Kidney tubule cell (primary cell): ENCODE measurements at places on chromosomes 16 and 17.
A peak's percentile ranks its signal among the peaks of the same experiment; 100 is the strongest.

- DNase-seq = no peak
Measured at GRCh38 chr16:4345836-4346781, 5.0 kb downstream of the PAM16 start.

GRCh38 chr17:2181206-2181896 is 122.2 kb downstream of the SMG6 start:
- no peak for DNase-seq

- DNase-seq = peak; percentile 56
Measured at GRCh38 chr16:56673921-56674320, 4.3 kb downstream of the MT1H start.

DNA sequence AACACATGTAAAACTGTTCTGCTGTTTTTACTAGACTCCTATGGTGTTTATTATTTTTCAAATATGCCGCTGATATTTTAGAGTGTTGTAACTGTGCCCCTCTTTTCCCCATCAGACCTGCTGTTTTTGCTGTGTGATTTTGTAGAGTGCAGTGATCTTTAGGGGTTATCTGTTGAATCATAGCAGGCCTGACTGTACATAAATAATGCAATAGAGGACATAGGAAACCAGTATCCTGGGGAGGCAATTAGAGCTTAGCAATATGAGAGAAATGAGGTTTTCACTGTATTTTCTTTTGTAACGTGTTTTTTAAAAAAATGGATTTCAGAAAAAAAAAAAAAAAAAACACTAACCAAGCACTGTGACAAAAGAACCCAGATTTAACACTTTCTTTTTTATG is 662.2 kb downstream of the TOX3 start:
- no peak for DNase-seq

DNA sequence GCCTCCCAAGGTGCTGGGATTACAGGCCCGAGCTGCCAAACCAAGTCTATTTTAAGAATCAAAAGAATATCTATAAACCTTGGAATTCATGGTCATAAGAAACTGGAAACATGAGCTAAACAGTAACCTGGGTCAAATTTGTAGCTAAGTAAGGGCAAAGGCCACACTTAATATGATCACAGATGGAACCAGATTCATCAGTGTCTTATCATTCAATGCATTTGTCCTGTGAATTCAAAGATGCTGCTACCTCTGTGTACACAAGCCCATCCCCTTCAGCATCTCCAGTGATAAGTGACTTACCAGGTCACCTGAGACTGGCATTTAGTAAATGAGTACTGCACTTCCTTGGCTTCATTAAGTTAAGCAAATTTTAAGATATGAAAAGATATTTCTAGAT is 108.1 kb downstream of the SSH2 start:
- no peak for DNase-seq

DNA sequence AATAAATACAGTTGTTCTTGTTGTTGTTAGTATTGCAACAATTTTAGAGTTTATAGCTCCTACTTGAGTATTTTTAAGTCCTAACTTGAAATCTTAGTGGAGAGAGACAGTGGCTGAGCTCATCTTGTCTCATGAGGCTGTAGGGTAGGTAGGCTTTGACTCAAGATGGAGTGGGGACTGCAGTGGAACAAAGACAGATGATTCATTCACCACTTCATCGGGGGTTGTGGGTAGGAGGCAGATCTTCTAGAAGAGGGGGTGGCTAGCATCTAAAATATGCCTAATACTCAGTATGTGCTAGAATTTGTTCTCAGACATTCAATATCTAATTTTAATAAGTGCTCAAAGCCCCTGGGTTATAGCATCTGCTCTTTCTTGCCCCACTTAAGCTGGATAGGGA is 13.1 kb upstream of the MMD start:
- DNase-seq = peak; percentile 68

DNA sequence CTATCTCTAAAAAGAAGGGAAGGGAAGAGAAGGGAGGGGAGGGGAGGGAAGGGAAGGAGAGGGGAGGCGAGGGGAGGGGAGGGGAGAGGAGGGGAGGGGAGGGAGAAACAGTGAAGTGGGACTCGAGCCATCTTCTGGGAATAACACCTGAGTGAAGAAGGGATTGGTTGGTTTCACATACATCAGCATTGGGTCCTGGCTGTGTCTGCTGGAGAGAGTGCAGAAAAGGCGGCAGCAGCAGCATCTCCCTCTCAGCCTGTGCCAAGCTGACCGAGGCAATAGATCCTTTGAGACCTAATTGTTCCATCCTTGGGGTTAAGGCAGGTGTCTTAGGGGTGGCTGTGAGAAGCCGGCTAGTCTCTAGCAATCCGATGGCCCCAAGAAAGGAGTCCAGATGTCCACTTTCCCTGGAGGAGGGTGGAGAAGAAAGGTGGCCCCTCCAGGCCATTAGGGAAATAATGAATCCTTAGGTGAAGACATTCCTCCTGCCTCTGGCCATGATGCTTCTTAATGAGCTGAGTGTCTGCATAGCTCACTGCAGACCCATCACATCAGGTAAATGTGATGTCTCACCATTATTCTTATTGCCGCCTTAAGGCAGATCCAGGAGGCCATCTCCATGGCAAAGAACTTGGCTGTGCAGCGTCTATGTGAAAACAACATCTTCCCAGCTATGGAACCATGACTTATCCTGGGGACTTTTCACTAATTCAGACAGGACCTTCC is 71.6 kb downstream of the WIPI1 start:
- no peak for DNase-seq

- DNase-seq = peak; percentile 27
Measured at GRCh38 chr17:32943647-32944191, 15.8 kb downstream of the TMEM98 start.

DNA sequence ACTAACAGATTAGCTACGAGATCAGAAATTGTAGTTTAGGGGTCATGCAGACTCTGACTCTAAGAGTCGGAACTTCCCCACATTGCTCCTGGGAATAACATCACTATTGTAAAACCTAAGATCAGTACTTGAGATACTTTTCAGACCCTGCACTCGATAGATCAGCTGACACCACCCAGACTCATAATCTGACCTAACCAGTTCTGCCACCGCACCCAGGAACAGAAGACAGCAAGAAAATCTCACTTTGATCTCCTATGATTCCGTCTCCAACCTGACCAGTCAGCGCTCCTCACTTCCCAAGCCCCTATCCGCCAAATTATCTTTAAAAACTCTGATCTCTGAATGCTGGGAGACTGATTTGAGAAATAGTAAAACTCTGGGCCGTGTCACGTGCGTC is 27.2 kb upstream of the ASGR2 start:
- DNase-seq = no peak

GRCh38 chr16:72511171-72511570 is 339.2 kb upstream of the PMFBP1 start:
- no peak for DNase-seq

- no peak for DNase-seq
Measured at GRCh38 chr17:10758062-10758461, 28.2 kb upstream of the TMEM220 start.

GRCh38 chr17:48451489-48451888 is 21.5 kb upstream of the SKAP1 start:
- no peak for DNase-seq

DNA sequence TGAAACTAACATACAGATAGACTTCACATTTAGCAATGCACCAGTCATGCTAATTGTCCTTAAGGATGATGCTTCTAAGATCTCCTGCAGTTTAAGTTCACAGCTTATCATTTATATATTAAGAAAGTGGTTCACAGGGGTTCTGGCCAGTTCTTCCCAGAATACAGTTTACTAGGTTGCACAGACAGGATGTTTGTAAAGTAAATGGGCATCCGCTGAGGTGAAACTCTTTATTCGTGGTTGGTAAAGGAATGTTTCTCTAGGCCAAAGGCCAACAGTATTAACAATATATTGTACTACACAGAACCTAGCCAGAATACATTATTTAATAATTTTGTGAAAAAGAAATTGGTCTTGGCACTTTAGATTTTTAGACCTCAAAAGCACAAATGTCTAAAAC is 1427.3 kb downstream of the CDH8 start:
- DNase-seq = no peak

DNA sequence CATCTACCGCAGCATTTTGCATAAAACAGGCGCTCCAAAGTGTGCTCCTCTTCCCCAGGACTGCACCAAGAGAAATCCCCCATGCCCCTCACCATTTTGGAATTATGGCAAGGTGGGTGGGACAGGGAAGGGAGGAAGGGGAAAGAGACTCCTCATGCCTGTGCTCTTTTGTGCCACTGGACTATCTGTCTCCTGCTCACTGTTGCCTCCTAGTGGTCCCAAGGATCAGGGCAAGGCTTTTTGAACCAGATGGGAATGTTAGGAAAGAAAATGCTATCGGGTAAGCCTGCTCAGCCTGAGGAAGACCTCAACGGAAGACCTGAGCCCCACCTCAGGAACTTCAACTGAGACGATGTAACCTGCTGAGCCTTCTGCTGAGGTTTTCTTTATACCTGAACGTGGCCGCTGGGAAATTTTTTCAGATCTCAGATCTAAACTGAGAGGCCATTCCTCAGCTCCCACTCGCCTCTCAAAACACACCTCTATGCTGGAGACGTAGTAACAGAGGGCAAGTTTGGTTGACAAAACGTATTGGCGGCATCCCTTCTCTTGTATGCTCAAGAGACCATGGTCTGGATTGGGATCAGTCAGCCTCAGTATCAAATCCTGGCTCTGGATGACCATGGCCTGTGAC is 58.3 kb downstream of the SPACA3 start:
- peak; percentile 58 for DNase-seq

DNA sequence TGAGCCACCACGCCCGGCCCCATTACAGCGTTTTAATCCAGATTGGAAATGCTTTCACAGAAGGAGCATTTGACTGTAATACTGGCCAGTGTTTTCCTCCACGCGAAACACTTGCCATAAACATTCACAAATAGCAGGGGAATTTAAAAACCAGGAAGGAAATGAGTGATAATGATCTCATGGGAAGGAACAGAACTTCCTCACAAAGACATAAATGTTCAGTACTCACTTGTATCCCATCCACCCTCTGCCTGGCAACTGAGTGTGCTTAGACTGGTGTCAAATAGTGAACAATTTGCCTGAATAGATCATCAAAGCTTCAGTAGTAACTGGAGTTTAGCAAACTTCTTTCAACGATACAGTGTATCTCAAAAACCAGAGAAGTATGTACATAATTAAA is 54.1 kb downstream of the PSMD12 start:
- no peak for DNase-seq

GRCh38 chr17:19664136-19664820 is 15.7 kb downstream of the ALDH3A2 start:
- no peak for DNase-seq

DNA sequence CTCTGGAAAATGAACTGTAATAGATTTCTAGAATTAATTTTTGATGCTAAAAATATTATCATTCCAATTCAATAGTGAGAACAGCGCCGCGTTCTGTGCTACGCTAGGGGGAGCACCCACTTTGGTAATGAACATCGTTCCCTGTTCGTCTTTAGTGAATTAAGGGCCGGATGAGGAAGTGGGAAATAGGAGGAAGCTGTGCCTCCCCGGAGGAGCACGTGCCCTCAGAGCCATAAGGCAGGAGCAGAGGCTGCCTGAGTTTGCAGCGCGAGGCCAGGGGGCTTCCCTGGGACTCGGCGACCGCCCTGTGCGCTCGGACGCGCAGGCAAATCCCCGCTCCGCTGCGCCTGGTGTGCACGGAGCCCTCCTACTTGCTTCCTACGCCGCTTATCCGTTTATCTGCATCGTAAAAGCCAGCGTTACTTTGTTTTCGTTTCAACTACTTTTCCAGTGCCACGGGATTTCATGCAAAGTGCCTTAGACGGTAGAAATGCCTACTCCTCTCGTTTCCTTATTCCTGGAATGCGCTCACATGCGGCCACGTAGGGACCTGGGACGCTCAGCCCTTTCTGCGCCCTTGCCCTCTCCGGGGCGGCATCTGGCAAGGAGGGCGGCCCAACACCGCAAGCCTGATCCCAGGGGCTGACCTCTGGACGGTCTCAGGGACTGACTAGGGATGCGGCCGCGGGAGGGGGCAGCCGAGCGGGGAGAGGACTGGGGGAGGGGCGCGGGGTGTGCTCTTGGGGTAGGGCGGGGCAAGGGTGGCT is 76.4 kb downstream of the KCNJ12 start:
- DNase-seq = peak; percentile 82

DNA sequence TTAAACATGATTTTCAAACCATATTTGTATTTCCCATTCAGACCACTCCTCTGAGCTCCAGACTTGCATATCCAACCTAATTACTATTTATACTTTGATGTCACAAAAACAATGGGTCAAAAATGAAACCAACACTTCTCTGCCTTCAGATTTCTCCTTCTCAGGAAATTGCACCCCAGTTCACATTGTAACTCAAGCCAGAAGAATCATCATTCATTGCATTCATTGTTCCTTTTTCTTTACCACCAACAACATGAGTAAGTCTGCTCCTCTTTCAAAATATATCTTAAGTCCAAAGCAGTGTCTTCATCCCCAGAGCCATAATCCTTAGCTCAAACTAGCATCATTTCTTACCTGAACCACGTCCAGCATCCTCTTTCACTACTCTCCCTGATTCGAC is 2.6 kb upstream of the AKAP1 start:
- no peak for DNase-seq

DNA sequence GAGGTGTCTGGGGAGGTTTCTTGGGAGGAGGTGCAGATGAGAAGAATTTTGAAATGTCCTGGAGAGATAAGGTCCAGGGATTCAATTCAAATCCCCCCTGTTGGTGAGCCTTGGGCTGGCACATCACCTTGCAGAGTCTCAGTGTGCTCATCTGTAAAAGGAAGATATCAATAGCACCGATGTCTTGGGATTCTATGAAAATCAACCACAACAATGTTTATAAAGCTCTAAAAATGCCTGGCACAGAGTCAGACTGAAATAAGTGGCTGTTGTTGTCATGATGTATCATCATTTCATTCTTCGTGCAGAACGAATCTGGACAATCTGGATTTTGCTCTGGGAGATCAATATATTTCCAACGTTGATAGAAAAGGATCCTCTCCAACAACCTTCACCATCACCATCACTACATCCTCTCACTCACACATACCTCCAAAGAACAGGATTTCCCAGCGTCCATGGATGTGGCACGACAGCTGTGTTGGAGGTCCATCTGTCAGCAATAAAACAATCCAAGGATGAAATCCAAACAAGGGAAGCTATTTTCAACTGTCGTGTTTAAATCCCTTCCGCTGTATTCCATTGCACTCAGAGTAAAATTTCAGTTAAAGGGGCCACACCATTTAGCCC is 393.7 kb upstream of the DYNLRB2 start:
- peak; percentile 23 for DNase-seq
